Progenitor cell of endocrine pancreas (in vitro differentiated cells): ENCODE measurements at places on chromosomes 12 and 14. TPM values are rescaled to one million over a fixed set of nuclear protein-coding genes. Genes with fewer than 3 reads are reported as not detected.

SOAT2 gene
- 0.98 and 1.1 TPM in 2 replicates for total RNA-seq

DNA sequence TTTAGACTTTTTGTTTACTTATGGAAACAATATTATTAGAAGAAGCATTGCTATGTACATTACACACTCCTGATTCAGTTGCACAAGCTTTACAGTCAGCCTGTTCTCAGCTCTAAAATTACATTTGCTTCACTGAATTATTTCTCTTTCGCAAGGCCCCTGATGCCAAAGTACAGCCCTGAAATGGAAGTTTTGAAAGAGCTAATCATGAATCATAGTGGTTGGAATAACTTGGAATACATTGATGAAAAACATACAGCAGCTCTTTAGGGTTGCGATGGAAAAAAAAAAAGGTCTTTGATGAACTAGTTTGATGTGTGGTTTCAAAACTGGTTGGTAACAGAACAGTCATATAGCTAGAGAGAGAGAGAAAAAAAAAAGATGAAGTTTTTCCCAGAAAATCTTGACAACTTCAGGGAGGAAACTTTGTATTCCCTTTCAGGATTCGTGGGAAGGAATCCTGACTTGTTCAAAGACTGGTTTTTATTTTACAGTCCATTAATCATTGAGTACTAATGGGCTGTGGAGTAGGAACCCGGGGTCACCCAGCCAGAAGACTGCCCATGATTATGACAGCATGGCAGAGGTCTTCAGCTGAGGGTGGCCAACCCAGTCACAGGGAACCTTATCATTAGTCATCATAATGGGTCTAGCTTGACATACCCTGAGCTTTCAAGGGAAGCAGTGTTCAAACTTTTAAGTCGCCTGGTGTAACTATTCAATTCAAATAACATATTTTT, 460.1 kb downstream of the NAV3 start:
- DNase-seq = no peak

SMOC1 gene
- 10.1 and 10.9 TPM in 2 replicates for total RNA-seq

DNA sequence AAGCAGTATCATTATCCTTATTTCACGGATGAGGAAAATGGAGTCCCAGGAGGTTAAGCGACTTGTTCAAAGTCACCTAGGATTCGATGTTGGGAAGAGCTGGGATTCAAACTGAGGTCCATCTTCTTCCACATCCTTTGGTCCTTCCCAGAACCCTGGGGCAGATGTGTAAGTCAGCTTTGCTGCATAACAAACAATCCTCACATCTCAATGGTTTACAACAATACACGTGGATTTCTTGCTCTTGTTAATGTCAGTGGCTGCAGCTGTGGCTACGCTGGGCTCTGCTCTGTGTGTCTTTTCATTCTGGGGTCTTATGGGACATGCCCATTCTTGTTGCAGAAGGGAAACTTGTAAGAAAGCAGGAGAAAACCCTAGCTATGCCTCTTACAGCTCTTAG, 26.3 kb upstream of the PPP1CC start:
- no peak for DNase-seq

- DNase-seq = no peak
Observed at GRCh38 chr12:830111-830867, 77.9 kb downstream of the WNK1 start.

ARHGAP5 gene
- 176 and 182 TPM in 2 replicates for total RNA-seq
